Cardiac septum (tissue), 1 donor: ENCODE measurements at places on chromosomes 5 and 9. TPM values are rescaled to one million over a fixed set of nuclear protein-coding genes. Genes with fewer than 3 reads are reported as not detected.

- no peak for DNase-seq
Observed at GRCh38 chr5:128483738-128484137, 54.3 kb downstream of the FBN2 start.

DNA sequence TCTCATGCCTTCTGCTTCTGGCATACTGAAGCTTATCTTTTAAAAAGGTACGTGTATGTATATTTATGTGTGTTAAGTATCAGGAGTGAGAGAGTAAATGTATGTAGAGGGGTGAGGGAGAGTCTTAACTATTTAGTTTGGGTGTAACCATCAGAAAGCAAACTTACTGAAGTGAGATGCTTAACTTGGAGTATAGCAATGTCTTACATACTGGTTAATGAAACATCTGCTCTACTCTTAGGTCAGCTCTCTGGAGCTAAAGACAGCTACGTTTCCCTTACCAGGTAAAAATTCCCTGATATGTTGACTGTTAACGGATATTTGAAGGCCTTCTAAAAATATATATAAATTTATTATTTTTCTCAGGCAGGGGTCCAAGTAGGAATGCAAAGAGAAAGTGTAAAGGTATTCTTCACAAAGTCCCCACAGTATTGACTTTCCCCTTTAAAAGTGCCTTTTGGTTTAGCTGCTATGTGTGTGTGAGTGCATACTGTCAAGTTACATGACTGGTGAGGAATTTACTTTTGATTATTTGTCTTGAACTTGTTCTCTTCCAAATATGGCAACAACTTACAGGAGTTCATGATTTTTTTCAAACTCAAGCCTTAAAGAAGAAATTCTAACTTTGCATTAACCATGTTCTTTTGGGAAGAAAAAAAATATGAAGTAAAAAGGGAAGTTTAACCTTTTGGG is 12.3 kb upstream of the C5orf24 start:
- no peak for DNase-seq

GRCh38 chr5:149838881-149839739 is 105.5 kb downstream of the PDE6A start:
- no peak for DNase-seq

GRCh38 chr9:126724226-126724625 is 80.6 kb upstream of the ZBTB43 start:
- no peak for DNase-seq

Gene TMEM203
- 40.6 TPM for total RNA-seq

Gene CEP78
- total RNA-seq: 4.0 TPM

Gene GRIA1
- total RNA-seq: 0.30 TPM
